ENCODE measurements at places on chromosomes 16 and 17. TPM values are rescaled to one million over a fixed set of nuclear protein-coding genes. Genes with fewer than 3 reads are reported as not detected.

- DNase-seq = no peak
These were observed 1531.9 kb upstream of the CDH8 start for GRCh38 chr16:63568164-63568563.

- no peak for DNase-seq
These were observed 325.9 kb downstream of the ZFHX3 start for GRCh38 chr16:72721981-72722380.

DNA sequence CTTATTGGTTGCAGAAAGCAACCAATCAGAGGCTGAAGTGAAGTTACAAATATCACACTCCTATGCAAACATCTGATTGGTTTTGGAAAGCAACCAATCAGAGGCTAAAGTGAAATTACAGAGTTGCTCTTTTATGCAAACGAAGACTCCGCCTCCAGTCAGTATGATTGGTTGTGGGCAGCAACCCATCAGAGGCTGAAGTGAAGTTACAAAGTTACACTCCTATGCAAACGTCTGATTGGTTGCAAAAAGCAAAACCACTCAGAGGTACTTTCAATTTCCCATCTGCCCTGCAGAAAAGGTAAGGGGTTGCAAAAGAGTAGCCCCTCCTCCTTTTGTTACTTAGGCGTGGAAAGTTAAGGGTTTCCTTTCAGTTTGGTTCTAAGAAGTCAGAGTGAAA, 697.3 kb downstream of the MAF start:
- no peak for DNase-seq

DNA sequence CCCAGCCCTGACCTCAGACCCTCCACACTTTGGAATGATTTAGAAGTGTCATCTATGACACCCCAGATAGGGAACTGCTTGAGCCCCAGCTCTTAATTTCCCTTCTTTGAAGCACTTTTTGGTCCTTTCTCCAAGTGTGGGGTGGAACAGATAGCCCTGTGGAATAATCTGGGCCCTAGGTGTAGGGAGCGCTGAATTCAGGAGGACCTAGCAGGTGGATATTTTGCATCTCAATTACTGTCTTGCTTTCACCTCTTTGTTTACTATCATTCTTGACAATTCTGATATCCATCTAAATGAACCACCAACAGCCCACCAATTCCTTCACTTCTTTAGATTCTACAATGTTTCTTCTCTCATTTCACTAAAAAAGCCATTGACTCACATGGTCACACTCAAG, 850.4 kb downstream of the KCNJ2 start:
- no peak for DNase-seq

DNA sequence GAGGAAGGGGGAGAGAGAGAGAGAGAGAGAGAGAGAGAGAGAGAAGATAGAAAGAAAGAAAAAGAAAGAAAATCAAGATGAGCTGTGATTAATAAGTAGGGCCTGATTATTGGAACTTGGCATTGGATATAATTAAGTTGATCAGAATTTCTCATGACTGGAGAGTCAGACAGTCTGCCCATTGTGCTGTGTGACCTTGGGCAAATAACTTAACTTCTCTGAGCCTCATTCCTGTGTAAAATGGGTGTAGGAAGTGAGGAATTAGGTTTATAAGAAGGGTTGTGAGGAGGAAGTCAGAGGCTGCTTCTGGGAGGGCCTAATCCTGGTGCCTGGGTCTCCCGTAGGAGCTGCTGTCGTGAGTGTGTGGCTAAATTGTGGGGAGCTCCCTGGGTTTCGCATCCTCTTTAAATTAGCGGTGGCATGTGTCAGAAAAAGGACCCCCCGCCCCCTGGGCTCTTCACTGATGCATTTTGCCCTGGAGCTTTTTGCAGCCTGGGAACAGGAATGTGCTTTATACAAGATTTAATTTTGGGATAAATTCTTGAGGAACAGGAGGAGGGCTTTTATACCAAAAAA, 76.0 kb downstream of the CMIP start:
- no peak for DNase-seq

GRCh38 chr16:3623642-3624041, 12.2 kb upstream of the SLX4 start:
- DNase-seq = no peak

DNA sequence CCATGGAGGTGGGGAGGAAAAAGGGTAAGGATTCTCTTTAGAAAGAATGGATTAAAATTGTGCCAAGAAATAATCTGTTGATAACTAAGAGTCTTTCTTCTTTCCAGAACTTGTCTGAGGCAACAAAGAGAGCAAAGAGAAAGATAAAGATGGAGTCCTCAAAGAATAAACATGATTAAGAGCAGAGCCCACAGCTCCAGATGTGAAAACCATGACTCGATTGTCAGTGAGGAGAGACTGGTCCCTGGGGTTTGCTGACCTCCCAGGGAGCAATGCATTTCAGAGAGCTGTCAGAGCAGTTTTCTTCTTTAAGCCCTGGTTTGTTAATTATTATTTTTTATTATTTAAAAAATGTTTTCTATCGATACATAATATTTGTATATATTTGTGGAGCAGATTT, 74.6 kb downstream of the TMEM100 start:
- DNase-seq = no peak

DNA sequence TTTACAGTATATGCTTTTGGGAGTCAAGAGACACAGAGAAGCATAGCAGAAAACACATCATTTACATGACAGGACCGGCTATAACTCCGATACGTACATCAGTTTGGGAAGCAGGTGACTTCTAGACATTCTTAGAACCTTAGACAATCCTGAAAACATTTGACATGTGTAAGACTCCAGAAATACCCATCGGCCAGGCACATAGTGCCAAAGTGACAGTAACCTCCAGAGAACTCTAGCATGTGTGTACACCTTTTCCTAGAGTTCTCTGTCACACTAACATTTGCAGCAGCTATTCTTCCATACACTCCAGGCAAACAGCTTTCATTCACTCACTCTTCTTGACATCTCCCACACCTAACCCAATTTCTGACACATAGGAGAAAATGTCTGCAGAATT, 3.4 kb upstream of the TAOK1 start:
- DNase-seq = no peak

GRCh38 chr17:31299624-31300023, 2.6 kb upstream of the OMG start:
- no peak for DNase-seq

PABPN1L gene
- not detected for total RNA-seq

SOX8 gene
- total RNA-seq = 1.1 TPM
